CD8-positive, alpha-beta T cell (primary cell): ENCODE measurements at places on chromosomes 3 and 15. TPM values are rescaled to one million over a fixed set of nuclear protein-coding genes. Genes with fewer than 3 reads are reported as not detected.

GRCh38 chr3:65523878-65524277 lies 514.8 kb downstream of the MAGI1 start:
- no peak for DNase-seq

The CA12 gene
- not detected for total RNA-seq

- DNase-seq = no peak
Measured at GRCh38 chr15:43774062-43774461, 2.7 kb downstream of the ELL3 start.

DNA sequence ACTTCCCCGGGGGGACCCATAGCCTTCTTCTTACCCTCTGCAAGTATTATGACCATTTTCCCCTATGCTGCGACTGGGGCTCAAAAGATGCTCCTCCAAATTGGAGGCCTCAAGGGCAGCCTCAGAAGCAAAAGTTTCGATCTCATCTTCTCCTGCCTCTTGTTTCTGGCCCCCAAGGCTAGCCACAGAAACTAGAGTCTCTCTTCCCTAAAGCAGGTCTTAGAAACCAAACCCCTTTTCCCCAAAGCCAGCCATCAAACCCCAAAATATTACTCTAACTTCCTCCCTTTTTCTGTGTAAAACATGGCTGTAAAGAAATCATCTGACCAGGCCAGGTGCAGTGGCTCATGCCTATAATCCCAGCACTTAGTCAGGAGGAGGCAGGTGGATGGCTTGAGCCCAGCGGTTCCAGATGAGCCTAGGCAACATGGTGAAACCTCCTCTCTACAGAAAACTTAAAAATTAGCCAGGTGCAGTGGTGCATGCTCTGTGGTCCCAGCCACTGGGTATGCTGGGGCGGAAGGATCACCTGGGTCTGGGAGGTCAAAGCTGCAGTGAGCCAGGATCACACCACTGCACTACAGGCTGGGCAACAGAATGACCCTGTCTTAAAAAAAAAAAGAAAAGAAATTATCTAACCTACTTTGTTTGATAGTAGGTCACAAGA lies 36.7 kb upstream of the MFGE8 start:
- DNase-seq = no peak

DNA sequence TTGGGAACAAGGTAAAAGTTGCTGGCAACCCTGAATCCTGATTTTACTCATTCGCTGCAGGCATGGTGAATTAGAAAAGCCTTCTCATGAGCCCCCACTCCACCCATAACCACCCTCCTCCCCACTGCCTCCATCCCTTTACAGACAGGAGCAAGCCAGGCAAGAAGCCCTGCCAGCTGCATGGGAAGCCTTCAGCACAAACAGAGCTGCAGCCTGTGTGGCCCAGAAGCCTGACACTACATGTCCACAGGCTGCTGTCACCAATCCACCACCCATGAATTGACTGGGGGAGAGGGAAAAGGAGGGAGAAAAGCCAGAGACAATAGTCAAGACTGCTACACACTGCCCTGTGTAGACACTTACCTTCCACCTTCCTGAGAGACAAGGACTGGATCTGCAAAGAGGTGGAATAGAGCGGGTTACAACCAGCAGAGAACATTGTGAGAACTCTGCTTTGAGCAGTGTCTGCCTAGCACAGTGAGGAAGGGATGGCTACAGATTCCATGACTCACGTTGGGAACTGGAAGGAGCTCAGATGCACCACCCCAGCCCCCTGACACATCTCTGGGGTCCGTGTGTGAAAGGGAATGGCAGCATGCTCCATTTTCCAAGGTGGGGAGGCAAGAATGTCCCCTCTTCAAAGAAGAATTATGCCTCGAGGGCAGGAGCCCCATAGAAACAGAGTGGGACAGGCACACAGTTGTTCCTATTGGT lies 33.9 kb downstream of the DZIP1L start:
- no peak for DNase-seq

- no peak for DNase-seq
Measured at GRCh38 chr15:64807051-64807749, 18.2 kb downstream of the PIF1 start.

GRCh38 chr15:64610257-64610919 lies 150.0 kb downstream of the ZNF609 start:
- no peak for DNase-seq

The SLC35G2 gene
- total RNA-seq = not detected

- DNase-seq = no peak
Measured at GRCh38 chr3:192281207-192281880, 446.0 kb downstream of the FGF12 start.

- DNase-seq = no peak
Measured at GRCh38 chr15:67411486-67411885, 109.4 kb upstream of the C15orf61 start.

The IMPDH2 gene
- total RNA-seq = 117 TPM

DNA sequence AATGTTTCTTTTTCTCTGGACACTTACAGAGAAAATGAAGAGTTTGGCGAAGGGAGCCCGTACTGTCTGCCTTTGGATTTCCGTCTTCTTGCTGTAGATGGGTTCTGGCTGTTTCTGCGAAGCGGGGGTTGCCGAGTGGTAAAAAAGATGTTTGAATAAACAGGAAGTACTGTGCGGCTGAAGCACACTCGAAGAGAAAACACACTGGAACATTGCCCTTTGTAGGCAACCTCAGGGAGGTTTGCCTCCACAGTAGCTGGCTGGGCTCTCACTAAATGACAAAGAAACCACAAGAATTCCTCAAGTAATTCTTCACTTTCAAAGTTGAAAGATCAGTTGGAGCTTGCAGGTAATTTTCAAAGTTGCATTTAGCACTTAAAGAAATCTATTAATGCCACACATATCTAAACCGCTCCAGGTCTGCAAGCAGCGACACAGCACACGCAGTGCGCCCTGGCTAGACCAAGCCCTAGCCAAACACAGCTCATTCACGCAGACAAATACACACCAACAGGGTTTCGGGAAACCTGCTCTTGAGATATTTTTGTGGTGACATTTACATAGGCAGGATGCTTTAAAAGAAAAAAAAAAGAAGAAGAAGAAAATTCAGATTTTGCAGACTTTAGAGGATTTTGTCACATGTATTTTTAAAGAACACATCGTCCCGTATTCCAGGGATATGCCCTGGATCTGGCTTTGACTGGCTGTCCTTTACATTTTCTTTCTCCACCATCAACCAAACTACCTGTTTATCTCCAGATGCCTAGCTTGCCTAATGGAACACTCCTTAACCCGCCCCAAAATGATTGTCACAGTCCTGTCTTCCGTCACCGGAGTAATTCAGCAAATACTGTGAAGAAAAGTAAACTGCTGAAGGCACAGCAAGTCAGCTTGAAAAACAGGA lies 452.8 kb downstream of the FOXP1 start:
- peak; percentile 81 for DNase-seq

GRCh38 chr15:40931300-40932142 lies 2.4 kb downstream of the DLL4 start:
- no peak for DNase-seq

DNA sequence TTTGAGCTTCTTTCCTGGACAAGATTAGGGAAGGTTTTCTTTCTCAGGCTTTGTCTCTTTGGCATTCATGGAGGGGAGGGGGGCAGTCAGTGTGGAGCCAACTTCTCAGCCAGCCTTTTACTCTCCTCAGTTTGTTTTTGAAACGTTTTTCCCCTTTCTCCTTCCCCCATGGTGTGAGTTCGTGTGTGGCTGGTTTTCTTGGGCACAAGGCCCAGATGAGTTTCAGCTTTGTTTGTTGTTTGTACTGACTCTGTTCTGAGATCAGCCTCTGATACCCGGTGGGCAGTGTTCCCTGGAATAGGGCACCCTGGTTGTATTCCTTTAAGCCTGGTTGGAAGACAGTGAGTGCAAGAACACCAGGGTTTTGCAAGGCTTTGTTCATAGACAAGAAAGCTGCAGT lies 168.2 kb upstream of the RARB start:
- no peak for DNase-seq

DNA sequence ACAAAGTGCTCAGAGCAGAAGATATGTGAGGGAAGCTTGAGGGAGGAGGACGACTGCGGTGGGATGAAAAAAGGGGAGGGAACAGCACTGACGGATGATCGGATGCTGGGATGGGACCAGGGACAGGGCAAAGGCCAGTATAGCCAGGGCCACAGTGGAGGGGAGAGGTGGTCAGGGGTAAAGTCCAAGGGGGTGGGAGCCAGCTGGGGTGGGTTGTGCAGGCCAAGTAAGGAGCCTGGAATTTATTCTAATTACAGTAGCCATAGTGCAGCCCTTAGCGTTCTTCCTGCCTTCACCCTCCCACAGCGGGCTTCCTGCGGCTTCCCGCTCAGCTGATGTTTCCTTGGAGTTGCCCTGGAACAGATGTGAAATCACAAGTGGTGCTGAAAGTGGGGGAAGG lies 7.6 kb upstream of the APEH start:
- no peak for DNase-seq

DNA sequence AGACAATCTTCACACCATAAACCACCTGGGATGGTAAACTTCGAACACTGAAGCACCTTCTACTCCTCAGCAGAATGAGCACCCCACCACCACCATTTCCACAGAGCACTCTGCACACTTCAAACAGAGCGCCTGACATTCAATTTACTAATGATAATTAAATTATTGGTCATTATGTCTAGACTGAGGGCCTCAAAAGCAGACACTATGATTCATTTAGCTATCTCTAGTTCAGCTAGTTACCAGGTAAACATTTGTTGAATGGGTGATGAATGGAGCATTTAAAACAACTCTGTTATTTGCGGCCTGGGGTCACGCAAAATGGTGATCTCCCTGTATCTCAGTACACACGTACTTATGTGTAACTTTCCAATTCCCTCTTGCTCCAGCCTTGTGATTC lies 40.9 kb downstream of the ACAP2 start:
- DNase-seq = no peak

The LOXL1 gene
- total RNA-seq = 1.1 TPM

- no peak for DNase-seq
Measured at GRCh38 chr15:90994059-90994416, 297 bp downstream of the PRC1 start.

- DNase-seq = no peak
Measured at GRCh38 chr3:140769951-140770350, 92.1 kb downstream of the TRIM42 start.

DNA sequence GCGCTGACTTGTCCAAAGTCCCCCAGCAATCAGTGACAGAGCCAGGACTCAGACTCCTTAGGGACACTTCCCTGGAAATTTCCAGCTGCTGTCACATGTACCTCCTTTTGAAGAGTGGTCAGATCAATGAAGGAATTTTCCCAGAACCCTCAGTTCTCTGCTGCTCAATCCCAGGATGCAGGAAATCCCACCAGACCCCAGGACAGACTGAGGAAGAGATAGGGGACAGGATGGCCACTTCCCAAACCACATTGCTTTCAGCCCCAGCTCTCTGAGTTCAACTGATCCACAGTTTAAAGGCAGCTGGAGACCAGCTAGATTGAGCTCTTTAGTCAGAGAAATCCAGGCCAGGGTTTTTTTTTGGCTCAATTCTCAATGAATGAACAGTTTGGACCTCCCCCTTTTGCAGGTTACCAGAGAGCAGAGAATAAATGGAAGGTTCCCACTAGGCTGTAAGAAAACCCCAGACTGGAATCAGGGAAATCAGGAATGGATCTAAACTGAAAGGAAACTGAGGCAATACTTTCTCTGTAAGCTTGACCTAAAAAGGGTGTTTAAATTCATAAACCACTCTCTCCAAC lies 1.5 kb downstream of the CYP1A1 start:
- DNase-seq = no peak

DNA sequence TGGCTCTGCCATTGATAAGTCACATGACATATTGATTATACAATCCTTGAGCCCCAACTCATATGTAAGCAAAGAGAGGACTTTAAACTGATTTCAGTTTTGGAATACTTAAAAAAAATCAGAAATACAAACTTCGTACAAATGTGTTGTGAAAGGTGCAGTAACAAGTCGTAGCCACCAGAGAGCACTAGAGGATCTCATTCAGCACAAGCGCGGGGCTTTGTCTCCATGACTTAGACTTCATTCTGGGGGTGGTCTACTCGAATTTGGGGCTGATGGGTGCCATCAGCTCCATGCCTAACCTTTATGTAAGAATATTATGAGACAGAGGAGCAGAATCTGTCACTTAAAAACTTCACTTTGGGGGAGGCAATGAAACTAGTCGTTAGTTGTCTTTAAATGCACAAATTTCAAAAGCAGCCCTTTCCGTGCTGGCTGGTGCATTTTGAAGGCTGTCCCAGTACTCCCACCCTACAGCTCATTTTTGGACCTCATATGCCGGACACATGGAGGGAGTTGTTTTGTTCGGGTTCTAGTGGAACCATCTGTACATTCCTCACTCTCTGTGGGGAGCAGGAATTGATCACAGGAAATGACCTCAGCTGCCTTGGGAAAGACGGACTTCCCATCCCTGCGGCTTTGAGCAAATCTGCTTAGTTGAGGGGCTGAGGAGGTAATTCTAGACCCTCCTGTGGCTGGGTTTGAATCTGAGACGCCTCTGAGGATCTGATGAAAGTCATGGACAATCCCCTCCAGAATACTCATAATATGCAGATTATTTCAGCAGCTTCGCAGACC lies 27.5 kb upstream of the MASP1 start:
- peak; percentile 62 for DNase-seq

- no peak for DNase-seq
Measured at GRCh38 chr3:76754247-76754646, 285.7 kb upstream of the ROBO2 start.

GRCh38 chr3:138348754-138349739 lies 668 bp downstream of the MRAS start:
- DNase-seq = no peak

DNA sequence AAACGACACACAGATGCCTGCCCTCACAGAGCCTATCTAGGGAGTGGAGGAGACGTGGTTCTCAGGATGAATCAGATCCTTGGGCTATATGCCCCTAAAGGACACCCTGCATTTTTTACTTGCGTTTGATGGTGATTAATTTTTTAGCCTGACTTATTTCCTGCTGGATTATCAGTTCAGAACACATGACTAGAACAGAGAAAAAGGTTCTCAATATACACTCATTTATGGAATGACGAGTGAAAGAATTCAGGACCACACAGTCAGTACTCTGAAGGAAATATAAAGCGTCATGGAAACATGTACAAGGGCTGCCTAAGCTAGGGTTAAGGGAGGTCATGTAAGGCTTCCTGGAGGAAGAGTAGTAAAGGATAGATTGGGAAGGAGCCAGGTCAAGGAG lies 121.8 kb downstream of the SSR3 start:
- DNase-seq = no peak

DNA sequence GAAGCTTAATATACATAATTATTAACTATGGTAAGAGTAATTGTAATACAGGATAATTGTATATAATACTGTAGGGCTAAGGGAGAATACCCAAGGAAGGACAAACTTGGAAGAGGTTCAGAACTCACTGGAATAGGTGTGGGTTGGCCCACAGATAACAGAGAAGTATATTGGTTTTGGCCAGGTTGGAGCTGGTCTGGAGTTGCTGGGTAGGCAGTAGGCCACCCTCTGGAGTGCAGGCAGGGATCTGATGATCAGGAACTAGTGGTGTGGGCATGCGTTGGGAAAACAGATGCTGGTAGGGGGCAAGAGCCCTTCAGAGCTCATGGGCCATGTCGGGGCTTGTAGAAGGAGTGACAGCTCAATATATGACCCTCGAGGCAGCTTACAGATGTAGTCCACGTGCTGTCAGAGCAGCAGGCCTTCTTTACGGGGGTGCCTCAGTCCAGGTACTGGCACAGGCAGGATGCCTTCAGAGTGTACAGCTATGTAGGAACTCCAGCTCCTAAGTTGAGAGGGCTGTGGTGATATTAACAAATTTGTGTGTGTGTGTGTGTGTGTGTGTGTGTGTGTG lies 12.4 kb downstream of the IREB2 start:
- no peak for DNase-seq
